ENCODE measurements at places on chromosomes 13 and 19. TPM values are rescaled to one million over a fixed set of nuclear protein-coding genes. Genes with fewer than 3 reads are reported as not detected.

GRCh38 chr19:18137657-18138339 lies 15.2 kb upstream of the PIK3R2 start:
- DNase-seq = no peak

Gene RFC3
- 38.9 TPM for total RNA-seq

DNA sequence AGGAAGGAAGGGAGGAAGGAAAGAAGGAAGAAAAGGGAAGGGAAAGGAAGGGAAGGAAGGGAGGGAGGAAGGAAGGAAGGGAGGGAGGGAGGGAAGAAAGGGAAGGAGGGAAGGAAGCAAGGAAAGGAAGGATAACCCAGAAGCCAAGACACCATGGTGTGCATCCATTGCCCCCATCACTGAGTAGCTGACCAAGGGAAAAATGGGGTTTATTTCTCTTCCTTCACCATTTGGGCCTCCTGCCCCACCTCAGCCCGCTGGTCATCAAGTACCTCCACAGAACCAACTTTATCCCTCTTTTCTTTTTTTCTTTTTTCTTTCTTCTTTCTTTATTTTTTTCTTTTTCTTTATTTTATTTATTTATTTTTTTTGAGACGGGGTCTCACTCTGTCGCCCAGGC lies 20.4 kb downstream of the CABP5 start:
- no peak for DNase-seq

Gene KIR2DL4
- not detected for total RNA-seq

Gene FIZ1
- total RNA-seq = 4.7 TPM

DNA sequence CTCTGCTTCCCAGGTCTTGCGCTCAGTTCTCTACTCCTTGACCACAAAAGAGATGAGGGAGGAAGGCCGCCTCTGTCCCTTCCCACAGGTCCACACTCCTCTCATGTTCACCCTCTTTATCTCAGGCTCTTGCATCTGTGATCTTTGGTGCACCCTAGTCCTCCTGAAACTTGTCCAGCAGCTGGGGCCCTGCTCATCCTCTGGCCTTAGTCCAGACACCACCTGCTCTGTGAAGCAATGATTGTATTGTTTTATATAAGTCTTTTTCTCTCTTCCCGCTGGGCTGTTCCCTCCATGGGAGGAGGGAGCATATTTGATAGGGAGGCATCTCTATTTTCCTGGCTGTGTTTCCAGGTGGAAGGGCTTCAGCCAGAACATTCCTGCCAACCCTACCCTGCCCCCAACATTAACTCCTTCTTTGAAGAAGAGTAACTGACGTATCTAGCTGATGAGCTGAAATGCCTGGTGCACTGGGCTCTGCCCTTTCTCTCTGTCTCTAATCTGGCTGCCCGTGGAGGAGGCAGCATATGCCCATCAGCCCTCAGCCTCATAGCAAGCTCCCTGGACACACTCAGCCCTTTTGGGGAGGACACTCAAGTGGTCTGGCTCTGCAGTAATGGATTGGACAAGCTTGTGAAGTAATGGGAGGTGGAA lies 38.2 kb upstream of the SIAH3 start:
- DNase-seq = no peak

Gene CLIP3
- total RNA-seq = 7.4 TPM

GRCh38 chr13:66345971-66346370 lies 884.2 kb downstream of the PCDH9 start:
- no peak for DNase-seq

- DNase-seq = no peak
Measured at GRCh38 chr19:41657157-41657556, 30.3 kb upstream of the CEACAM4 start.

Gene FGF22
- not detected for total RNA-seq

Measured in fibroblast of the aortic adventitia (primary cell).